Stimulated activated CD8-positive, alpha-beta memory T cell treated with anti-CD3 and anti-CD28 coated beads, Interleukin-7, amount 100 ng/mL, for 1 hour (primary cell): ENCODE measurements at places on chromosomes 7 and 10.

DNA sequence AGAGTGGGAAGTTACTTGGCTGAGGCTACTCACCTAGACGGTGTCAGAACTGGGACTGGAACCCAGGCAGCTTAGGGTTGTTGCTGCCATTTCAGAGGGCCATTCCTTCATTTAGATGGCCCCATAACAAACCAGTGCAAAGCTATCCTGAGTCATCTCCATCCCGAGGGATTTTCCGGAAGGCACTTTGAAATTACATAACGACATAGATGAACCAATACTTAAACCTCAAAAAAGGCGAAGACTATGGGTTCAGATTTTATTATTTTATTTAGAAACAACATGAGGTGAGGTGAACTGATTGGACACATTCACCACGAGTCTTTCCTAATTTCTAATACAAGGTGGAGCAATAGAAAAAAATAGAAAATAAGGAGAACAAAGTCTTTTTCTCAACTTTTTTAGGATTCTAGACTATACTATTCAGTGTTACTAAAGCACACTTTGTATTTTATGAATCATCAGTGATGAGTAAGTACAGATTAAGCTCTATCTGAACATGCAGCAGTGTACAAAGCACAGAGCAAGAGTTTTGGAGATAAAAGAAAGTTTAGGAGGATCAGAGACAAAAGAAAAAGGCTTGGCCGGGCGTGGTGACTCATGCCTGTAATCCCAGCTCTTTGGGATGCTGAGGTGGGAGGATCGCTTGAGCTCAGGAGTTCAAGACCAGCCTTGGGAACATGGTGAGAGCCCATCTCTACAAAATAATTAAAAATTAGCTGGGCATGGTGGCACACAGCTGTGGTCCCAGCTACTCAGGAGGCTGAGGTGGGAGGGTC lies 79.5 kb upstream of the SVIL start:
- no peak for DNase-seq

DNA sequence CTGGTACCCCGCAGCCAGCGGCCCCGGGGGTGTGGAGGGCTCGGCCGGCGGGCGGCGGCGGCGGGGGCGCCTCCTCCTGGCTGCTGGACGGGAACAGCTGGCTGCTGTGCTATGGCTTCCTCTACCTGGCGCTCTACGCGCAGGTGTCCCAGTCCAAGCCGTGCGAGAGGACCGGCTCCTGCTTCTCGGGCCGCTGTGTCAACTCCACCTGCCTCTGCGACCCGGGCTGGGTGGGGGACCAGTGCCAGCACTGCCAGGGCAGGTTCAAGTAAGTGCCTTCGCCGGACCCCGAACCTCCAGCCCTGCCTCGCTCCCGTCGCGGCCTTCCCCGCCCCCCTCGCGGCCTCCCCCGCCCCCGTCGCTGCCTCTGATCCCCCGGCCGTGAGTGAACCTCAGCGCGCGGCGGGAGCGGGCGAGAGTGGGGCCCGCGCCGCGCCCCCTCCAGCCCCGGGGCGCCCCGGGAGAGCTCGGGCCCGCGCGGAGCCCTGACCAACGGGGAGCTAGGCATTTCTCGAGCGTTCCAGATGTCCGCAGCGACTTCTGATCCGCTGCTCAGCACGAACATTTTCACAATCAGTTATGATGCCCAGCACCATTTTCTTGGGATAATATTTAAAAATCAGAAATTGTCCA lies 727 bp downstream of the ATRNL1 start:
- DNase-seq = no peak

DNA sequence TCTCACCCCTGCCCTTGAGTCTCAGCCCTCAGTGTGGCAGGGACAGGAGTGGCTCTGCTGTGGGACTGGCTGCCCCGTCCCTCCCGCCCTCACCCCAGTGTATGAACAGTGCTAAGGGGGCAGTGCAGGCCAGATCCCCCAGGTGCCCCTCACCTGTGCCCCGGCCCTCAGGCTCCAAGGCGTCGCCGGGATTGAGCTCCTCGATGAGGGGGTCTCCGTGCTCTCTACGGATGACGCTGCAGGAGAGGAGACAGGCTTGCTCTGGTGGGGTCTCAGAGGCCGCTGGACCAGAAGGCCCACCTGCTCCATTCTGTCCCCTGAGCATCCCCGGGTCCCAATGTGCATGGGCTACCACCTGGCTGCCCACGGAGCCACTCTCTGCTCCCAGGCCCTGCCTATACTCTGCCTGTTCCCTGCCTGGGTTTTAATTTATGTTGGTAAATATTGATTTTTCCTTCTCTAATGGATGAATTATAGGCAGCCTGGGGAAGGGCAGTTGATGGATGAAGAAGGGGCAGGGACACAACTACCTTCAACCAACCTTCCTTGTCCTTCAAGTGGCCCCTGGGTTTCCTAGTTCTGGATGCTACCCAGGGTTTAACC lies 47.2 kb downstream of the GOLGA7B start:
- DNase-seq = no peak

GRCh38 chr7:2357571-2357970 lies 2.9 kb downstream of the EIF3B start:
- DNase-seq = no peak

DNA sequence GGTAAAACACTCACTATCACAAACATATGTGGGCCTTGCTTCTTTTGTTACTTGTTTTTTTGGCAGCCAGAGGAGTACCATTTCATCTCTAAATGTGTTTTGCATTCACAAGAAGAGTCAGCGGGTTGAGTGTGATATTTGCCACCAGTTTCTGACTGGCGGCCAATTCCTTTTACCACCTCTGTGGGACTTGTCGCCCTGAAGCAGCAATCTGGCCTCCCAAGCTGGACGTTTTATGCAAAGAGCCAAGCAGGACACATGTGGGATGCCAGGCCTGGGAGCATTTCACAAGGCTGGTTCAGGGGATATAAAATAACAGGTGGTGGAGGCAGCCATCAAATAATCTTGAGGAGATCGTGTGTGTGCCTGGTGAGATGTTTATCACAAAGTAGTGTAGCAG lies 61.8 kb upstream of the TRIL start:
- no peak for DNase-seq

DNA sequence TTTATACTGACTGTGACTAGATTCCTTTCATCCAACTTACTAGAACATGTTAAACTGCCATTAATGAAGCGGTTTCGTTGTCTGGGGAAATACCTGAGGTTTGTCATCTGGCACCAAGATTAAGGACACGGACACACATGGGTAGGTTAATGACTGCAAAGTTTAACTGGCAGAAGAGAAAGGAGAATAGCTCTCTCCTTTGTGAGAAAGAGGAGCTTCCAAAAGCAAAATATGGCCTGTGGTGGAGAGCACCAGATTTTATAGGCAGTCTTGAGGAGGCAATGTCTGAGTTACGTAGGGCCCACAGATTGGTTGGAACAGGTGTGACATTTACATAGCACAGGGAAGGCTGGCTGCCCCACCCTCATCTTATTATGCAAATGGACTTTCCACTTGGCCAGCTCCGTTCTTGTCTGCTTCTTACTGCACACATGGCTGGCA lies 1193.0 kb upstream of the CELF2 start:
- no peak for DNase-seq

- DNase-seq = no peak
Measured at GRCh38 chr10:132453470-132453861, 56.5 kb downstream of the PWWP2B start.

DNA sequence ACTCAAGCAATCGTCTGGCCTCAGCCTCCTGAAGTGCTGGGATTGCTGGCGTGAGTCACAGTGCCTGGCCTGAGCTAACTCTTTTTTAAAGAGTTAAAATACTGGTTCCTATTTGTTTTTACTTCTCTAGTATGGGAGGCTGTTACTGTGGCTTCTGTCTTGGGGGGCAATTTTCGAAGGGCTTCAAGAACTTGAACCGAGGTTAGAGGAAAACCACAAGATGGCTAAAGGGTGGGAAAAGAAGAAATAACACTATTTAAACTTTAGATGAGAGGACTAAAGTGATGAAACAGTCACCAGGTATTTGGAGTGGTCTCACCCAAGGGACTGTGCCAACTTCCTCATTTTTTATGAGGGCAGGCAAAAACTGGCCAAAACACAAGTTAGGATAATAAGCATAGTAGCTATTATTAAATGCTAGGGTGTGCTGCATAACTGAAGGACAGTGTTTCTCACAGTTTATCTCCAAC lies 17.8 kb downstream of the MET start:
- no peak for DNase-seq

DNA sequence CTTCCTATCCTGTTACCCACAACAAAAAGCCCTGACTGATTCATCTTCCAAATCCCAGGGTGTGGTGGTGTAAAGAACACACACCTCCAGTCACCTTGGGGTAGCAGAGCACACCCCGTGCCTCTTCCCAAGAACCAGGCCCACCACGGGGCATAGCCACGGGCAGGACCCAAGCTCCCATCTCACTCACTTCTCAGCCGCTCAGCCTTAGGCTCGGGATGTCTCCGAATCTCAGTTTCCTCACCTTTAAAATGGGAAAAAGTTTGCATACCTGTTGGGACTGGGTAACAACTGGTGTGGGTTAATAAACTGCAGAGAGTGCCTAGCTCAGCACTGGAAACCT lies 139.0 kb downstream of the FGFR2 start:
- no peak for DNase-seq

- no peak for DNase-seq
Measured at GRCh38 chr7:152406491-152406890, 29.3 kb downstream of the KMT2C start.

- no peak for DNase-seq
Measured at GRCh38 chr7:11714205-11714604, 117.8 kb downstream of the THSD7A start.

DNA sequence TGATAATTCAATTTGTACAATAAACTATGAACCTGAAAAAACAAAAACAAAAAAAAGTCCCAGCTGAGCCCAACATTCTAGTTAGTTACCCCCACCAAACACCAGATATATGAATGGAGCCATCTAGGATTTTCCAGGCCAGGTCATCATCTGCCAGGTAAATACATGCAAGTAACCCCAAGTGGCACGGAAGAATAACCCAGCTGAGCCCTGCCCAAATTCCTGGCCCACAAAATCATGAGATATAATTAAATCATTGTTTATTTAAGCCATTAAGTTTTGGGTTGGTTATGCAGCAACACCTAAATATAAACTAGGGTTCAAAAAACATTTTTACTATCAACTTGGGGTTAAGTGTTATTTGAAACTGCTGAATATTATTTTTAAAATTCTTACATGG lies 19.0 kb downstream of the PARD3 start:
- DNase-seq = no peak

- DNase-seq = no peak
Measured at GRCh38 chr10:46787321-46787615, 124.0 kb upstream of the PTPN20 start.

GRCh38 chr10:7457478-7458316 lies 46.9 kb upstream of the SFMBT2 start:
- DNase-seq = no peak

DNA sequence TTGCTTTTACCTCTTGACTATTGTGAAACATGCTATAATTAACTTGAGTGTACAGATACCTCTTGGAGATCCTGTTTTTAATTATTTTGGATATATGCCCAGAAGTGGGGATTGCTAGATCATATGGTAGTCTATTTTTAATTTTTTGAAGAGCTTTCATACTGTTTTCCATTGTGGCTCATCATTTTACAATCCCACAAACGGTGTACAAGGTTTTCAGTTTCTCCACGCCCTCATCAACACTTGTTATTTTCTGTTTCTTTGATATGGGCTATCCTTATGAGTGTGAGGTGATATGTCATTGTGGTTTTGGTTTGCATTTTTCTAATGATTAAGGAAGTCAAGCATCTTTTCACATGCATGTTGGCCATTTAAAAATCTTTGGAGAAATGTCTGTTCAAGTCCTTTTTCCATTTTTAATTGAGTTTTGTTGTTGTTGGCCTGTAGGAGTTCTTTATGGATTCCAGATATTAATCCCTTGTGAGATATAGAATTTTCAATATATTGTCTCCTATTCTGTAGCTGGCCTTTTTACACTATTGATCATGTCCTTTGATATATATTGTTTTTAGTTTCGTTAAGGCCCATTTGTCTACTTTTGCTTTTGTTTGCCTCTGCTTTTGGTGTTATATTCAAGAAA lies 7.5 kb downstream of the AGK start:
- no peak for DNase-seq

DNA sequence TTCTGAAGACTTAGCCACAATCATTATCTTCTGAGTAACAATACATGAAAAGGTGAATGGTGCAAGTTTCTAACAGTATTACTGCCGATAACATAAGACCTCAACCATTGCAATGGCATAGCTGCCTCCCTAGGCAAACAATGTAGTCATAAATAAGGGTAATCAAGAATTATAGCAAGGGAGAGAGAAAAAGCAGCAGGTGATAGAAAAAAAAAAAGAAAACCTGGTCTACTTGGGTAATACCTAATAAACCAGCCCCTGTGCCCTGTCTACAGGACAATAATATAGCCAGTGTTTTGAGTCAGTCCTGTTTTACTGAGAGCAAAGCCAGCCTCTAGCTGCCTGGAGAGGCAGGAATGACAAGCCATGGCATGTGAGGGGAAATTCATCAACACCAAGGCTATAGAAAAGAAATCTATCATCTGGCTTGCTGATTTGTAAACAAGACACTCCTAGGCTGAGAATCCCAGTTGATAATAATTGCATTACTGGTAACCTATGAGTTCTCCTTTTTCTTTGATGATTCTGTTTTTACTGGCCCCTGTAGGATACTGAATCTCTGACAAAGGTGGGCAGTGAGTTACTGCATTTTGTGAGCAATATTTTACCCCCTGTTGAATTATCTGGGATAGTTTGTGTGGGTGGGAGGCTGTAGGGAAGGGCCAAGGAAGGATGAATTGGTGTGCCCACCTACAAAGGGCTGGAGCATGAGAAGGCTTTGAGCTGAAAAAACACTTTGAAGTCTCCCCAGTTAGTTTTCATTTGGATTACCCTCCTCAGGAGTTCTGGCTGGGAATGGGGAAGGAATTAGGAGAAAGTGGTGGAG lies 1.7 kb upstream of the WEE2 start:
- no peak for DNase-seq

DNA sequence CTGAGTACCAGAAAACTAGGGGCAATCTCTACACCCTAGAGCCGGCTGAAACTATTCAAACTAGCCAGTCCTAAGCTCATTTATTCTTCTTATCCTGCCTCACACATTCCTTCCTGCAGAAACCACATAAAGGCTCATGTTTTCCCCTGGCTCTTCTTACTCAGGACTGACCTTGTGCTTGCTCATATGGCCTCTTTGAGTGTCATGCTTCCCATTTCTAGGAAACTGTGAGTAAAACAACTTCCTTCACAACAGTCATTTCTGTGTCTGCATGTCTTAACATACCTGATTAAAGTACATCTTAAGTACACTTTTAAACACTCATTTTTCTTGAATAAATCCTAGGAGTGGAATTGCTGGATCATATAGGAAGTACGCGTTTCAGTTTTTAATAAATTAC lies 52.3 kb upstream of the KIAA1217 start:
- DNase-seq = no peak

- DNase-seq = no peak
Measured at GRCh38 chr10:124356701-124357560, 61.8 kb downstream of the OAT start.
